ENCODE measurements at places on chromosomes 7 and 10.

DNA sequence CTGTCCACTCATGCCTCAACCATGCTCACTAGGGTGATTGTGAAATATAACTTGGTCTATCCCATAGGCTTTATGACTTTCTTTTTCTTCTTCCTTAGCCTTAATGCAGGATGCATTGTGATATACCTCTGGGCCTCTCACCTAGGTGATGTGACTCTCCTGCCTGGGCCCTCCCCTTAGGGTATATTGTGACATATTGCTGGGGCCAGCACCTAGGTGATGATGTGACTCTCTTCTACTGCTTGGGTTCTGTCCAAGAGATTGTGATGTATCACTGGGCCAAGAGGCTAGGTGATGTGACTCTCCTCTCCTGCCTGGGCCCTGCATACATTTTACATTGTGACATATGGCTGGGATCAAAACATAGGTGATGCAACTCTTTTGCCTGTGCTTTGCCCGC is 14.7 kb upstream of the ZNF107 start:
- no peak for DNase-seq

GRCh38 chr10:66783316-66783715 is 142.5 kb upstream of the LRRTM3 start:
- DNase-seq = no peak

DNA sequence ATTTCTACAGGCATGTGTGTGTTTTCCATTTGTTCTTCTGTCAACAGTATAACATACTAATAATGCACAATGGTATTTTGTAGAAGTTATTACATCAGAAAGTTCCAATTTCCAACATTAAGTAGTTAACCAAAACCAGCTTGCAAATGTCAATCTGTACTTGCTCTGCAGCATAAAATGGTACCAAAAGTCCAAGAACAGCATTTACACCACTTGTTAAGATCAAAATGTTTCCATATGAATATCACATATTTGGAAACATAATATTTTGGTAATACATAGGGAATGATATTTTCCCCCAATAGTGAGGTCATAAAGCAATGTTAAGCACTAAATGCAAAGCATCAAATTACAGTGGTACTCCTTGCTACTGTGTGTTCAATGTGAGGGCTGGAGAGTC is 162.1 kb downstream of the ZNF438 start:
- DNase-seq = no peak

DNA sequence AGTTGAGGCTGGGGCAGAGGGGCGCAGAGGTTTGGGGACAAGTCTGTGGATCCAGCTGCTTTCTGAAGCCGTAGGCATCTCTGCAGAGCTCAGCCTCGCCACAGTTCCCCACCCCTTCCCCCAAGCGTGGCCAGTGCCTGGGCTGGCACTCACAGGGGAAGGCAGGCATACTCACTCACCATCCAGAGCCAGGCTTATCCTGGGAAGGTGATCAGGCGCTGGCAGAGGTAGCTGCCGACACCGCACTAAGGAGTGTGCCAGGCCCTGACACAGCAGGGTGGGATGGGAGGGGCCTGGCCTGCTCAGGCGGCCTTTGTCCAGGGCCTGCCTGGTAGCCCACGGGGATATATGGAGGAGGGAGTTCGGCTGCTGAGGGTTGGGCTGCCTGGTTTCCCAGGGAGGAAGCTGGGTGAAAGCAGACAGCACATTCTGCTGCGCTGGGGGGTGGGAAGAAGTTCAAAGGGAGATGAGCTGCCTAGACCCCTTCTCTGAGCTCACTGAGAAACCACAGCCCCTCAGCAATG is 15.9 kb downstream of the VSIR start:
- DNase-seq = no peak

GRCh38 chr7:84847038-84847437 is 339.8 kb downstream of the SEMA3D start:
- DNase-seq = no peak

- no peak for DNase-seq
These were observed 35.7 kb upstream of the FGL2 start for GRCh38 chr7:77235276-77235675.

GRCh38 chr7:30604901-30605300 is 10.2 kb downstream of the GARS1 start:
- no peak for DNase-seq

DNA sequence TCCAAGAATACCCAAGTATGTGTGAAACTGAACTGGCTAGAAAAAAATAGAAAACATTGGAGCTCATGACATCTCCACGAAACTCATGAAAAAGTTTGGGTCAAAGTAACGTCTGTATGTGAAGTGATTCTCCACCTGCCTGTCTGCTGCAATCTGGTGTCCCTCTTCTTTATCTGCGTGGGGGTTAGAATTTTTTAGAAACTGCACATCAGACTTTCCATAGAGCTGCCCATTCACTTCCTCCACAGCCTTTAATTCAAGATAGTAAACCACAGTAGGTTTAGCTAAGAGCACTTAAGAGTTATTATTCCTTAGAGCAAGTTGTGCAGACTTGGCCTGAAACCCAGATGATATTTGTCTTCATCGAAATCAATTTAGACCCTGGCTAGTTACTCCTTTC is 55.3 kb downstream of the SCIN start:
- no peak for DNase-seq

DNA sequence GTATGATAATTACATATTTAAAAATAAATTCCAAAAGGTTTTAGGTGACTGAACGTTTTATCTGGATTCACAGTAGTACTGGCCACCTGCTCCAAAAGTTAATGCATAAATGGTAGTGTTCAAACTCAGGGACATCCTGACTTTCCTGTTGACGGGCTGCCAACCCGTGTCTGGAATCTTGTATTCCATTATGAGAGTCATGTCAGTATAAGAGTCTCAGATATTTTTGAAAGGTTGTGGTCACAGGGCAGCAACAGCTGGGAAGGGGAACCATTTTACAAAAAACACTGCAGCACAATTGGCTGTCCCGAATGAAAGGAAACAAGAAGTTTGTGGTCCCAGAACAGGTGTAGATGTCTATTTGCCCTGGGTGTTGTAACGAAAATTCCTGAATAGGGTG is 2.8 kb downstream of the TDRD1 start:
- DNase-seq = no peak

Measured in stimulated activated CD4-positive, alpha-beta T cell treated with anti-CD3 and anti-CD28 coated beads, Interleukin-15, amount 100 ng/mL, for 48 hours (primary cell).